ENCODE measurements at places on chromosomes 13 and 19. TPM values are rescaled to one million over a fixed set of nuclear protein-coding genes. Genes with fewer than 3 reads are reported as not detected.

DNA sequence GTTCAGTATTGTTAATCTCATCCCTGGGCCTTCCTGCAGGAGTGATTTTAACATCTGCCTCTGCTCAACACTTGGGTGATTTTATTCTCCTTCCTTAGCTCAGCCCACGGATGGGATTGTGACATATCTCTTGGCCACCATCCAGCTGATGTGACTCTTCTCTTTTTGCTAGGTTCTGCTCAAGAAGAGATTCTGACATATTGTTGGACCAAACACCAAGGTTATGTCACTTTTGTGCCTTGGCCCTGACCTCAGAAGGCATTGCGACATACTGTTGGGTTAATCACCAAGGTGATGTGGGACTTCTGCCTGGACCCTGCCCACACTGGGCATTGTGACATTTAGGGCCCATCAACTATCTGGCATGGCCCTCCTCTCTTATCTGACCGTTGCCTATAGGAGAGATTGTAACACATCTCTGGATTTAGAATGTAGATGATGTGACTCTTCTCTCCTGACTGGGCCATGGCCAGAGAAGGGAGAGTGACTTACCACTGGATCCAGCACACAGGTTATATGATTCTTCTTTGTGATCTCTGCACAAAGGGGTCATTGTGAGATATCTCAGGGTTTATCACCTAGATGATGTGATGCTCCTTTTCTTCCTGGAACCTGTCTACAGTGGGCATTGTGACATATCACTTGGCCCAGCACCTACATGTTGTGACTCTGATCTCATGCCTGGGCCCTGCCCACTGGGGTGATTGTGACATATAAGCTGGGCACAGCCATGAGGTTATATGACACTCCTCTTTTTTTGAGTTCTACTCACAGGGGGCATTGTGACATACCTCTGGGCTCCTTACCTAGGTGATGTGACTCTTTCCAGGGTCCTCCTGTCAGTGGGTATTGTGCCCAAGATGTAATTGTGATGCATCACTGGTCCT is 88.8 kb downstream of the ZNF429 start:
- no peak for DNase-seq

GRCh38 chr13:95437561-95437960 is 115.0 kb upstream of the CLDN10 start:
- no peak for DNase-seq

Gene LGI4
- total RNA-seq = 0.07 TPM

Gene DMKN
- 85.4 TPM for total RNA-seq

DNA sequence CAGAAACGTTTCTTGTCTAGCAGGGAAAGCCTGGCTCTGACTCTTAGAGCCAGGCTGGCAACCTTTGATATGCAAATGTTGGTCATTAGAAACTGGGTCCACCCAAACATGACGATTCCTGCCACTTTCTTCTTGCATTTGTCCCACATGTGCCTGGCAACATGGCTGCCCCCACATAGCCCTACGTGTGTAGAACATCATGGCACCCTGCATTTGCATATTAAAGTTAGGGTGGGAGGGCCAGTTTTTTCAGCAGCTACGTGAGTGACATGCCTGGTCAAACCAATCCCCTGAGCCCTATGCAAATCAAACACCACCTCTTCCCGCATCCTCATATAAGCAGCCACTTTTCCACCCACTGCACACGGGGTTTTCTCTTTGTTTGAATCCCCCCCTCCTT is 95.0 kb downstream of the LIG4 start:
- no peak for DNase-seq

- DNase-seq = no peak
Observed at GRCh38 chr13:92143766-92144165, 745.3 kb downstream of the GPC5 start.

DNA sequence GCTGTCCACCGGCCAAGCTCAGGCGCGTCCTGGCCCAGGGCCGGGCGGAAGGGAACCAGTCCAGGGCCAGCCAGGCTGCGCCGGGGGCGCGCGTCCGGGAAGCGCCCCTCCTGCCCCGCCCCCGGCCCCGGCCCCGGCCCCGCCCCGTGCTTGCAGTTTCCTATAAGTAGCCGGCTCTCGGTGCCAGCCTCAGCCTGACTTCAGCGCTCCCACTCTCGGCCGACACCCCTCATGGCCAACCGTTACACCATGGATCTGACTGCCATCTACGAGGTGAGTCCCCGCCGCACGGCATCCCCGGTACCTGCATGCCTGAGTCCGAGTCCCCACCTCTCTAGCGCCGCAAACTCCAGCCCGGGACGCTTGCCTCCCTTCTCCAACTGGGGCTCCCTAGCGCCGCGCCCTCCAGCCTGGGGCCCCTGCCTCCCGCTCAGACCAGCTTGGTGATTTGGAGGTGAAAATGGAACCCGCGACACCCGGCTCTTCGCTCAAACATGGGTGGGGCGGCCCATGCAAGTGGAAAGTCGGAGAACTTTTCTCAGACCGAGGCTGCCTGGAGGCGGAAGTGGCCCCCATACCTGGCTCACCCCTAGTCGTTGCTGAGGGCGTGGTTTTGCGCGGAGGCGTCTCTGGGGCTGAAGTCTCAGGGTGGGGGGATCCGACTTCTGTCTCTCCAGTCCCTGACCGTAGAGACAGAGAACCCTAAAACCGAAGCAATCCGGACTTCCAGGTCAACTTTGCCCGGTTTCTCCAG is at the start of gene ZFP36:
TSS of gene ZFP36 (plus strand) at position 192 of the 754 bp plus-strand sequence. CDS start at position 250, 58 bp downstream.
- DNase-seq = peak; percentile 66

All from G401 (cell line).